ENCODE measurements at places on chromosomes 16 and 17.

GRCh38 chr17:40548982-40549685 is 16.1 kb downstream of the CCR7 start:
- DNase-seq, result no peak

DNA sequence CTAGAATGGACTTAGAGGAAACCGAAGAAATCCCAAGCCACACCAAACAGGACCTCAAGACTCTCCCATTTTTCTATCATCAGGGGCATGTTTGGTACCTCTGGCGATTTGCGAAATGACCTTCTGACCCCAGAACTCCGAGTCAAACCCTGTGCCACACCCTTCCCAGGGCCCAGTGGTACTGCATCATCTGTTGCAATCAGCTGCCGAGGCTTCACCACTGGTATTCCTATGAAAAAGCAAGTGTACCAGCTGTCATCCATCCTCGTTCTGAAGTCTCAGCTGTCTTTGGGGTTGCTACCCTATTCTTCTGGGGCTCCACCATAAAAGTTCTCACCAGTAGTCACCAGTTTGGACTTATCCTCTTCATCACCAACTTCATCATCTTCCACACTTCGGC is 2.3 kb upstream of the RSKR start:
- DNase-seq, result no peak

DNA sequence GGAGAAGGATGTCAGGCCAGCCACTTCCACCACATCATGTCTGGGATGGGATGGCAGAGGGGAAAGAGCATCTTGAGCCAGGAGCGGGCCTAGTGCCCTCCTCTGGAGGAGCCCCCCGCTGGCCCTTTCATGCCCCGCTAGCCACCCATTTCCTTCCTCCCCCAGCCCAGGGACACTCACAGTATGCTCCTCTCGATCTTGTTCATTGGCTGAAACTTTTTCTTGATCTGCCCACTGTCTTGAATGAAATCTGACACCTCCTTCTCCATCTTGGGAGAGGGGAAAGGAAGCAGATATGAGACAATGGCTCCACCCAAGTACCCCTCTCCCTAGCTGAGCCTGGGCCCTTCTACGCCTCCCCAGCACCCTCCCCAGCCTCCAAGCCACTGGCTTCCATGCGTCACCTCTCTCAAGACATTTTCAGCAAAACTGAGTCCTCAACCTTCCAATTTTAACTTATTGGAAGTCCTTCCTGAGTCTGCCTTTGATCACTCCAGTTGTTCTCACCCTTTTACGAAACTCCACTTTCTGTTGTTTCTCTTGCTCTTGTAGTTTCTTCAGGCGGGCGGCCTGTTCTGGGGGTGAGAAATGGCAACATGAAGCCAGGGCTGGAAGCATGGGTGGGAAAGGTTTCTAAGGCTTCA is 7.2 kb downstream of the SPAG7 start:
- DNase-seq, result no peak

GRCh38 chr17:17990282-17990681 is 17.6 kb downstream of the DRC3 start:
- DNase-seq, result no peak

DNA sequence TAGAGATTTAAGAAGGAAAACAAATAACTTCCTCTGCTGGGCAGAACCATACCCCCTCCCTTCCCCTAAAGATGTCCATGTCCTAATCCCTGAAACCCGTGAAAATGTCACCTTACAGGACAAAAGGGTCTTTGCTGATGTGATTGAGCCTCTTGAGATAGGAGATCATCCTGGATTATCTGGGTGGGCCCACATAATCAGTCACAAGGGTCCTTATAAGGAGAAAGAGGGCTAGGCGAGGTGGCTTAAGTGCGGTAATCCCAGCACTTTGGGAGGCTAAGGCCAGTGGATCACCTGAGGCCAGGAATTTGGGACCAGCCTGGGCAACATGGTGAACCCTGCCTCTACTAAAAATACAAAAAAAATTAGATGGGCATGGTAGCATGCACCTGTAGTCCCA is 12.0 kb upstream of the SLC39A11 start:
- no peak for DNase-seq

DNA sequence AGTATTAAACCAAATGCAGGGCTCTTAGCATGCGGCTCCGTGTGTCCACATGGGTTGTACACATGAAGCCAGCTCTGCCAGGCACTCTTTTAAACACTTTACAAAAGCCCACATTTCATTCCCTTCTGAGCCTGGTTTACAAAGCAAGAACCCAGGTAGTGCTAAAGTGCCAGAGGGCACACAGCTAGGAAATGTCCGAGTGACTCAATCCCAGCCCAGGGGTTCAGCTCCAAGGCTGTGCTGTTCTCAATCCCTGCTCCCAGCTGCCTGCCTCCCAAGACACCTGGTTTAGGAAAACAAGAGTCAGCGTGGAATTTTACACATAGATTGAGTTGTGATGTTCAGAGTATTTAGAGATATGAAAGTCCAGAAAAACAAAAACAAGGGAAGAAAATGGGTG is 13.3 kb upstream of the DCAF7 start:
- DNase-seq, result no peak

GRCh38 chr17:18954321-18954720 is 2.4 kb downstream of the SLC5A10 start:
- no peak for DNase-seq

GRCh38 chr17:78272181-78272913 is 40.9 kb downstream of the TMEM235 start:
- DNase-seq, result no peak

DNA sequence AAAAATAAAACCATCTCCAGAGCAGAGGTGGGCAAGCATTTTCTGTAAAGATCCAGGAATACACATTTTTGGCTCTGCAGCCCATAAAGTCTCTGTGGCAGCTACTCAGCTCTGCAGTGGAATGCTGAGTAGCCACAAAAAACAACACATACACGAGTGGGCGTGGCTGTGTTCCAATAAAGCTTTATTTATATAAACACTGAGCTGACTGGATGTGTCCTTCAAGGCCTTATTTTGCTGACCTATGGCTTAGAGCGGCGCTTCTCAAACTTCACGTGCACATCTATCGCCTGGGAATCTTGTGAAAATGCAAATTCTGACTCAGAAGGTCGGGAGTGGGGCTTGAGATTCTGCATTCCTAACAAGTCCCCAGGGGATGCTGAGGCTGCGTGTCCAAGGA is 39.7 kb downstream of the XYLT1 start:
- no peak for DNase-seq

Data from glomerular endothelial cell (primary cell).